Jurkat, Clone E6-1 (cell line): ENCODE measurements at places on chromosomes 11 and 22.

DNA sequence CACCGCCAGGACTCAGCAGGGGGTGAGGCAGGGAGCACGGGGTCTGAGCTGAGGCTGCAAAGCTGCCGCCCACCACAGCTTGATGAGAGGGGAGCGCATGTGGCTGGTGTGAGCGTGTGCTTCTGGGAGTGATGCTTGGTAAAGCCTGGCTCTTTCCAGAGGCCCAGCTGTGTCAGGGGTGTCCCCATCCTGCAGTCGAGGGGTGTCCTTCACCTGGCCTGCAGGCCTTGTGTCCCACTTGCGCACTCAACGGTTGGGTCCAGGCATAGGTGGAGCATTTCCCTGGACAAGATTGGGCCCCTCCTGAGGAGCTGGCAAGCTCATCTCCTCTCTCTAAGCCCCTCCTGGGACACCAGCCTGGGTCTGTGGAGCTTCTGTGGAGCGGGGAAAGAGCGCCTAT, 273.9 kb downstream of the TBC1D22A start:
- no peak for DNase-seq

DNA sequence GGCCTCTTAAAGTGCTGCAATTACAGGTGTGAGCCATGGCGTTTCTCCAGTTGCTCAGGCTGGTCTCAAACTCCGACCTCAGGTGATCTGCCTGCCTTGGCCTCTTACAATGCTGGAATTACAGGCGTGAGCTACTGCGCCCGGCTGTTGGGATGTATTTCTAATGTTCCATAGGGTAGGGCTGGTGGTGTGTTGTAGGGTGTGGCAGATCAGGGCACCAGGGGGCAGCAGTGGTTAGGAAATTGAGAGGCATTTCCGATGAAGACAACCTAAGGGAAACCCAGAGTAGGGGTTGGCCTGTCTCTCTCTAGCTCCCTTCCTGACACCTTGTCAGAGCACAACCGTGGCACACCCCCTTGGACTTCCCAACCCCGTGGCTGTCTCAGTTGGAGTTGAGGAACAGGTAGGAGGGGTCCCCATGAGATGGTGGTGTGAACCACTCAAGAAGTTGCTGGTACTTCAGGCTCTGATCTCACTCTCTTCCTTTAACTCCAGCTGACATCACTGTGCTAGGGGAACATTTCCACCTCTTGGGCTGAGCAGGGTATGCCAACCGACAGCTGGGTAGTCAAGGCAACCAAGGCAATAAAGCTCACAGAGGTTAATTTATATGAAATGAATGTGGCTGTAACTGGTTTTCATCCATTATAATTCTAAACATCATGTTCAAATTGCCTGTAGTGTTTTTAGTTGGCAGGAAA, 33.0 kb downstream of the YWHAH start:
- DNase-seq: peak; percentile 68

DNA sequence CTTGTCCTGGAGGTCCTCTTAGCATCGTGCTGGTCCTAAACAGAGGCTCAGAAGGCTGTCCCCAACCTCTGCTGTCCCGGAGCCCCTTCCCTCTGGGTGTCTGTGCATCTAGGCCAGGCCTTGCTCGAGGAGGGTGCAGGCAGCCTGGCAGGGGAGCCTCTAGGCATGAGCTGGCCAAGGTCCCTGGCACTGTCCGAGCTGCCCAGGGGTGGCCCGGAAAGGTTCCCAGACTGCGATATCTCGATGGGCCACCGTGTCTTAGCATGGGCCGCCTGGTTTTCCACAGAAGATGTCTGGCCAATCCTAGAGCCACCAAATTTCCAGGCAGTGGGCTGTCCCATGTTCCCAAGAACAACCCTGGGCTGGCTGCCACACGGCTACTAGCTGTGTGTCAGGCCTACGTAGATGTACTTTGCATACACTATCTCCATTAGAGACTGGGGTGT, 24.6 kb upstream of the SMIM38 start:
- DNase-seq: no peak

DNA sequence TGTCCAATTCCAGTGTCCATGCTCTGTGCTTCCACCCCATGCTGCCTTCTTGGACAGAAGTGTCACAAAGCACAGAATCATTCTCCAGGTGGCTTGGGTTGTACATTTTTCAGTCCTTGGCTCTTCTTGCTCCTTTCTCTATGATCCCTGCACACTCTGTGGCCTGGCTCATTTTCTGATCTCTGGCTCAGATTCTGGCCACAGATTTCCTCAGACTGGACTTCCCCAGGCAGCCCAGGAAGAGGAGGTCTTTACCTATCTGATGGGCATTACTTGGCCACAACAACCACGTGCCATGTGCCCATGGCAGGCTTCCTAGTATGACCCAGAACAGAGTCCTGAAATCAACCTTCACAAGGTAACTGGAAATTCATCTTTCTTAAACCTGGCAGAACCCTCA, 27.2 kb downstream of the SYTL2 start:
- DNase-seq: no peak

DNA sequence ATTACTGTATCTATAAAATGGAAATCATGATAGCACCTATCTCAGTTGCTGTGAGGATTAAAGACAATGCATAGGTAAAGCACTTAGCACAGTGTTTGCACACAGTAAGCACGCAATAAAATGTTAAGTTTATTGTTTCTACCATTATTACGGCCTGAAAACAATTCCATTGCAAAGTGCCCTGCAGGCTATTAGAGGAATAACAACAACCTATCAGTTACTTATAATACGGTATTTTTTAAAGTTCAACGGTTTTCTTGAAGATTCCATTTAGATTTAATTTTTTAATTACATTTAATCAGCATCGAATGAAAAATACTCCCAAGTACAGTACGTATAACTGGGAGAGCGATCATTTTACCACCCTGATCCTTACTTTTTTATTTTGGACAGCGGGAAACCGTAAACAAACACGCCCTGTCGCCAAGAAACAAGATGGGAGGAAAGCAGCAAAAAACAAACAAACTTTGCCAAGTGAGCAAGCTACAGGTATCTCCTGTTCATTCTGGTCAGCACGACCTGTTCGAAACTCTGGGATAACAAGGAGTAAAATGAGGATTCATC, 893 bp downstream of the SLC36A4 start:
- peak; percentile 12 for DNase-seq

- no peak for DNase-seq
Observed at GRCh38 chr11:125211191-125211947, 46.8 kb downstream of the PKNOX2 start.

DNA sequence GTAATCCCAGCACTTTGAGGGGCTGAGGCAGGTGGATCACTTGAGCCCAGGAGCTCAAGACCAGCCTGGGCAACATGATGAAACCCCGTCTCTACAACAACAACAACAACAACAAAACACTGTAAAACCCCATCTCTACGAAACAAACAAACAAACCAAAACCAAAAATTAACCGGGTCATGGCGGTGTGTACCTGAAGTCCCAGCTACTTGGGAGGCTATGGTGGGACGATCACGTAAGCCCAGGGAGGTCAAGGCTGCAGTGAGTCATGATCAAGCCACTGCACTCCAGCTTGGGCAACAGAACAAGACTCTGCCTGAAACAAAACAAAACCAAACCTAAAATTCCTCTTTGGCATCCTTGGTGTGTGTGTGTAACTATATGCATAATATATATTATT, 7.0 kb upstream of the POLA2 start:
- DNase-seq: no peak

DNA sequence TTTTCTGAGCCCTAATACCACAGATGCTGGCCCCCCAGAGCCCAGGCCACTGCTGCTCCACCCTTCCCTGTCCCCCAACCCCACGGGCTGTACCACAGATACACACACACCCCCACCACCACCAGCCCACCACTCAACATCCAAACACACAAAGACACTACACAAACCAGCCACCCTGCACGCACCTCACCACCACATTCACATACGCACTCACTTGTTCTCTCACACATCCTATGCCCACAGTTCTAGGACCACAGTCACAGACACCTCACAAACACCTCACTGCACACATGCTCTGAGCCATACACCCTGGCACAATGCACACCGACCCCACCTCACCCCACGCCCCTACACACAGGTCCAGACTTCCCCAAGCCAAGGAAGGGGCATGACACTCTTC, 22.5 kb upstream of the OAF start:
- no peak for DNase-seq

- no peak for DNase-seq
Observed at GRCh38 chr11:121297872-121298271, 5.3 kb downstream of the SC5D start.

DNA sequence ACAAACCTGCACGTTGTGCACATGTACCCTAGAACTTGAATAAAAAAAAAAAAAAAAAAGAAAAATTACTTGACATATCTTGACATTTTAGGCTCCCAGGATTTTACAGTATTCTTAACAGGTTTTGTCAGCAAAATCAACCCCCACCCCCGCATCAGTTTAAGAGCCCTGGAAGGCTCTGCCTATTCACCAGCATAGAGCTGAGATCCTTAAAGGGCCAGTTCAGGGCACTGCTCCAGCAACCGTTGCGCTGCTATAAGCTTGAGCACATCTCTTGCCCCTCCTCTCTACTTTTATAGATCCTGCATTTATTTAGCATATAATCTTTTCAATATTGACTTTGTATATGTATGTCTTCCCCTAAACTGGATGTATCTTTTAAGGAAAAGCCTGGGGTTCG, 697 bp upstream of the PAFAH1B2 start:
- no peak for DNase-seq

DNA sequence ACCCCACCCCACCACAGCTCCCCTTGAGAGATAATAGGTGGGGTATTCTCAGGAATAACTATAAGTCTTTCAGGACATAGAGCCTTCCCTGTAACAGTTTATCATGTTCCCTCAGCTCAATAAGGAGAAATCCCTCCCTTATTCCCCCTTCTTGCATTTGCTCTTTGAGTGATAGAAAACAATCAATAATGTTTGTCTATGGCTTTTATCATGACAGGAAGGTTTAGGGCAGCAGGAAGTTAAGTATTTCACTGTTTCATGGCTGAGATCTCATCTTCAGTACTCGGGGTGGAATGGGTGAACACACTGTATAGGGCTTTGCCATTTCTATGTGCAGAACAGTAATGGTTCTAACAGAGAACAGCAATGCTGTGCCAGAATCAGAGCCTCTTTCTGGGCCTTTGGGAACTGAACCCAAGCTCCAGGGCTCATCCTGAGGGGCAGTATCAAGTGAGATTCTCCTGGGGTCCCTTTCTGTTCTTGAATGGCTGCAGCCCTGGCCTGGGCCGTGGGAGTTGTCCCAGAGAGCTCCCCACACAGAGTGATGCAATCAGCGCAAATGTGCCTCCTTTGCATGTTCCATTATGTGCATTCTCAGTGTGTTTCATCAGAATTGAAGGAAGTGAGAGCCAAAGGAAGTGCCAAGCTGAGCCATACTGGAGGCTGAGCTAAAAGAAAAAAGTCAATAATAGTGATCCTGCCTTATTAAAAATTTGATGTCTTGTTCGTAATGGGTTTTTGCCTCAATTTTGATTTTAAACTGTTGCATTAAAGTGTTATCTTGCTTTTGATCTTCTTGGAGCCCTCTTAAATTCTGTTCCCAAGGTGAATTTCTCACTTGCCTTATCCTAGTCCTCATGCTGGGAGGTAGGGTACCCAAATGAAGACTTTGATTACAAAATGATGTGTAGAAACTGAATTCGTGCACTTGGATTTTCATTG, 2.9 kb upstream of the CYP2R1 start:
- DNase-seq: no peak

DNA sequence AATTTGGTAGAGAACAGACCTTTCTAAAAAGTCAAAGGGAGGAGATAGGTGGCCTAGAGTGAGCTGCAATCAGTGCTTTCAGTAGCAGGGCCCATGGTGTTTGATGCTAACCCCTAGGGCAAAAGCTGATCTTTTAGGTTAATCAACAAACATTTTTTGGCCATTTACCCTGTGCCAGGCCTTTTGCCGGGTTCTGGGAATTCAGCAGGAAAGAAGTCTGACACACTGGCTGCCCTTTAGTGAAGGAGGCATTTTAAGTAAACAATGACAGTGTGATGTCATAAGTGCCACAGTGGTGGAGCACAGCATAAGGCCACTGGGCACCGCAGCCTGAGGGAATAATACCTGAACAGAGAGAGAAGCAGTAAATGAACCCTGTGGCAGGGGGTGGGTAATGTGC, 29.0 kb downstream of the C22orf31 start:
- DNase-seq: no peak

DNA sequence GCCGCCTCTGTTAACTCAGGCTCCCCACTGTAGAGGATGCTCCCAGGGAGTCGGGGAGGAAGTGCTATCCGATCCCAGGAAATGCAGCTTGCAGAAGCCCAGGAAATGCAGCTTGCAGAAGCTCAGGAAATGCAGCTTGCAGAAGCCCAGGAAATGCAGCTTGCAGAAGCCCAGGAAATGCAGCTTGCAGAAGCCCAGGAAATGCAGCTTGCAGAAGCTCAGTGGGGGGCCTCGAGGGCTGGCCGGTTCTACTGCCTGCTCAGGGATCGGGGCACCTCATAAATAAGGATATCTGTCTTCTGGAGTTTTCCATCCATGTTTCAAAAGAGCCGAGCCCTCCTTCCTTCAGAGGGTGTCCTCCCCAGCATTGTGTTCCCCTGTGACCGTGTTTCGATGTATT, 25.1 kb upstream of the SMIM38 start:
- DNase-seq: no peak

DNA sequence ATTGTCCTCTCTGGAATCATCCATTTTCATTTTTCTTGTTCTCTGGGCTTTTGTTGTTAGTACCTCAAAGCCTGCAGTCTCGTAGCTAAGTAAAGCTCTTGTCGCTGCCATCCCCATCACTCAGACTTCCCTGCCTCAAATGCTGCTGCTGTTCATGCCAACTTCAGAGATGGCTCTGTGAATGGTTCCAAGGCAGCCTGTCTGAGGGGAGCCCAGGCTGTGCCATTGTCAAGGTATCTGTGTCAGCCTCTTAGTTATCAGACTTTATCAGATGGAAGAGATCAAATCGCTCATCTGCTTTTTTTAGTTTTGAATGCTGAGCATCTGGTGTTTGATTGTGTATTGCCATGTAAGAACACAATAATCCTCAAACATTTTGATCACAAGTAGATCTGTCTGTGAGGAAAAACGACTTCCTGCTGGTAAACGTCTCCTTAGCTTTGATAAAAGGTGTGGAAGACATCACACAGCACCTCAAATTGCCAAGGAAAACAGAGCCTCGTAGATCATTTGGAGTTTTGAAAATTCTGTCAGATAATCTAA, 304.2 kb upstream of the ZC3H12C start:
- DNase-seq: no peak

DNA sequence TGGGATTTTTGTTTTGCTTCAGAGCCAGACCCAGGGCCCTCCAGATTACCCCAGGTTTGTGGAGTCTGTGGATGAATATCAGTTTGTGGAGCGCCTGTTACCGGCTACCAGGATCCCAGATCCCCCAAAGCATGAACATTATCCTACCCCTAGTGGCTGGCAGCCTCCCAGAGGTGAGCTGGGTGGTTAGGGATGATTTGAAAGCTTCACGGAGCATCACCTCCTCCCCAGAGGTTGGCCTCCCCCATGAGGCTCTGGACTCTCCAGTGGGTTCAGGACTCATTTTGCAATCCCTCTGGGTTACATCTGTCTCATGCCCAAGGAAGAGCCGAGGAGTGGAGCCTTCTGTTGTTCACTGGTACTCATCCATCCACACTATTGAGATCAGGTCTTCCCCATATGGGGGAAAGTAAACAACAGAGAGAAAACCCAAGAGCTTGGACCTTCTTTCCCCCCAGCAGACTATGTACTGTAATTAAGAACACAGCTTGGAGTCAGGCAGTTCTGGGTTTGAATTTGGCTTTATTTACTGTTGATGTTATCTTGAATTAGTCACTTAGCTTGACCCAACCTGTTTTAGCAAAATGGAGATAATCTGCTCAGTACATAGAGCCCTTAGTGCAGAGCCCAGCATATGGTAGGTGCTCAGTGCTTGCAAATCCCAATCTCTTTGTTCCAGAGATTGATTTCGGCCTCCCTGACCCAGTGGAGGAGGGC, 2.5 kb downstream of the MRPL49 start:
- DNase-seq: no peak
